ENCODE measurements at places on chromosomes 2 and 18. TPM values are rescaled to one million over a fixed set of nuclear protein-coding genes. Genes with fewer than 3 reads are reported as not detected.

NABP1 gene
- 52.4 TPM for total RNA-seq

MEMO1 gene
- total RNA-seq, result 50.5 TPM

DNA sequence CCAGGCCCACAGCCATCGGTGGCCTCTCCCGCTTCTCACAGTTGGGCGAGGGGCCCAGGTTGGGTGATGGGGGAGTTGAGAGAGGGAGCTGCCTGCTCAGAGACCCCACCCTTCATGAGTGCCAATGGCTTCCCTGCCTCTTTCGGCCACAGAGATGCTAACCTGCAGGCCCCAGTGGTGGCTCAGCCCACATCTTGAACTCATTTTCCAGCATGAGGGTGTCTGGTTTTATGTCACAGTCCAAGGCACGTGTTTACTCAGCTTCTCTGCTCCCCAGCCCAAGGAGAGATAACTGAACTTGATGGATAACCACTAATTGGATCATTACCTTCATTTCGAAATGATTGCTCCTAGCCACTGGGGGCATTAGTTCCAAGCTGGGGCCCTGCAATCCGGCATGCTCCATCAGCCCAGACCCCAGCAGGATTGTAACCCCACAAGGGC lies 45.9 kb upstream of the SIX2 start:
- H3K4me1 ChIP-seq, result no peaks in the 10 kb centered on the region
- no peaks in the 10 kb centered on the region for H3K27me3 ChIP-seq
- no peaks in the 10 kb centered on the region for H3K36me3 ChIP-seq
- no peak overlapping the region for H3K4me3 ChIP-seq
- DNase-seq, result no peak

GRCh38 chr2:64656379-64656778 lies 2.7 kb upstream of the SERTAD2 start:
- DNase-seq, result no peak
- H3K4me1 ChIP-seq, result peaks cover 48% of the 10 kb centered on the region
- peaks cover 6% of the 10 kb centered on the region for H3K36me3 ChIP-seq
- H3K27ac ChIP-seq, result no peak overlapping the region
- H3K27me3 ChIP-seq, result no peaks in the 10 kb centered on the region
- no peak overlapping the region for H3K4me3 ChIP-seq

GRCh38 chr18:7562491-7562890 lies 4.6 kb upstream of the PTPRM start:
- no peaks in the 10 kb centered on the region for H3K36me3 ChIP-seq
- no peak overlapping the region for H3K4me3 ChIP-seq
- DNase-seq, result no peak
- no peak overlapping the region for H3K27ac ChIP-seq

- no peak overlapping the region for H3K4me3 ChIP-seq
- H3K36me3 ChIP-seq, result no peaks in the 10 kb centered on the region
- DNase-seq, result no peak
- H3K27ac ChIP-seq, result no peak overlapping the region
- H3K27me3 ChIP-seq, result peaks cover 30% of the 10 kb centered on the region
Observed at GRCh38 chr2:199861132-199861774, 10.3 kb upstream of the FTCDNL1 start.

DNA sequence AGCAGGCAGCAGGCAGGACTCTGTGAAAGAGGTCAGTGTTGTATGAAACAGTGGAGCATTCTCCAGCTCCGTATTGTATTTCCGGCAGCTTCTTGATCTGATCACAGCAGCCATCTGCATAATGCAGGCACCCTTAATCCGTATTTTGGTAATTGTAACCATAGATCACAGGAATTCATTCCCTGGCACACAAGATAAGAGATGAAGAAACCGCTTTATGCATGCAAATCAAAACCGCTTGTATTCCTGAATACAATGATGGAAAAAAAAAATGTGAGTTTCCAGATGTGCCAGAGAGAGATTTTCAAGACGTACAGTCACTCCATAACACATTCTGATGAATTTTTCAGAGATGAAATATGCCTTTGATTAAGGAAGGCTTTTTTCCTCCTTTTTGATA lies 221.3 kb downstream of the ACKR3 start:
- no peaks in the 10 kb centered on the region for H3K36me3 ChIP-seq
- H3K4me1 ChIP-seq, result no peaks in the 10 kb centered on the region
- no peak overlapping the region for H3K4me3 ChIP-seq

- no peak overlapping the region for H3K27ac ChIP-seq
- no peak overlapping the region for H3K4me3 ChIP-seq
- H3K4me1 ChIP-seq, result no peaks in the 10 kb centered on the region
Observed at GRCh38 chr18:34048423-34048822, 176.3 kb downstream of the NOL4 start.

GRCh38 chr2:215080545-215080944 lies 57.9 kb downstream of the ABCA12 start:
- DNase-seq, result no peak
- H3K36me3 ChIP-seq, result no peaks in the 10 kb centered on the region
- H3K4me1 ChIP-seq, result no peaks in the 10 kb centered on the region
- H3K4me3 ChIP-seq, result no peak overlapping the region
- no peaks in the 10 kb centered on the region for H3K27me3 ChIP-seq
- no peak overlapping the region for H3K27ac ChIP-seq

DNA sequence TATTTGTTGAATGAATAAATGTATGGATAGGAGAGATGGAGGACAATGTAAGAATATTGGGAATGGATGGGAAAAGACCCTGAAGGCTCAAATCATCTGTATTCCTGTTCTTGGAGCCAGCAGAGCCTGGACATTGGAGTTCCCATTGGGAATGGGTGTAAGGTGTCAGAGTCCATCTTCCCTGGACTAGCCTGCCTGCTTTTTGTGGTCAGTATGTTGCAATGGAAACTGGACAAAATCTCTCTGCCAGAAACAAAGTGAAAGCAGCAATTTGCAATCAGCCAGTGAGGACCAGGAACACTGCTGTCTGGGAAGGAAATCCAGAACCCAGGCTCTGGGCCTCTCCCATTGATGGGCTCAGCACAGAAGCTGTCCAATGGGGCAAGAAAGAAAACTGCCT lies 83.5 kb upstream of the SKOR2 start:
- no peaks in the 10 kb centered on the region for H3K4me1 ChIP-seq
- no peaks in the 10 kb centered on the region for H3K36me3 ChIP-seq
- H3K27me3 ChIP-seq, result peaks cover 6% of the 10 kb centered on the region
- DNase-seq, result no peak
- H3K4me3 ChIP-seq, result no peak overlapping the region
- H3K27ac ChIP-seq, result no peak overlapping the region
